Activated CD8-positive, alpha-beta memory T cell treated with anti-CD3 and anti-CD28 coated beads for 1 hour (primary cell): ENCODE measurements at places on chromosomes 5 and 9.

DNA sequence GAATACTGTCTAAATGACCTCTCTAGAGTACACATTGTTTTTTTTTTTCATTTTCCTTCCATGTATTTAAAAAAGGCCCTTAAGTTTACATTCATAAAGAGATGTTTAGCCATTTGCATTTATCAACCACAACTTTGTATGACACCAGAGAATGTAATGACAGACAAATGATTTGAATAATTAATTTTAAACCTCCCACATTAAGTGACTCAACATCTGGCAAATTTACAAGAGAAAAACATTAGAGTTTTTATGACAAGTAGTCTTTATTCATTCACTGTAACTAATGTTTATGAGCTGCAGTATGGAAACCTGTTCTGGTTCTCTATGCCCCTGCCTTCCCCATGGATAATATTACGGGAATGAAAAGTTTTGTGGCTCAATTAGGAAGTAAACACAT, 1093.8 kb upstream of the CDH9 start:
- no peak for DNase-seq

DNA sequence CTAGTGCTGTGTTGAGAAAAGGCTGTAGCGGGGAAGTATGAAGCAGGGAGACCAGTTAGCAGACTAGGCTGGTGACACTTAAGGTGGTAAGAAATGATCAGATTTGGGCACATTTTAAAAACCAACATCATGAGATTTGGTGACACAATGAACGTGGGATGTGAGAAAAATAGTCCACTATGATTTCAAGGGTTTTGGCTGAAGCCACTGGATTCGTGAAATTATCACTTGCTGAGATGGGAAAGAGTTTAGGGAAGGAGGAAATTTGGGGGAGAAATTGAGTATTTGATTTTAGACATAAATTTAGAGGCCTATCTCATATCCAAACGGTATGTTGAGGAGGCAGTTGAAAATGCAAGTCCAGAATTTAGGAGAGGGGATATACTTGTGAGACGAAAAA, 23.1 kb downstream of the SKP2 start:
- DNase-seq: no peak

DNA sequence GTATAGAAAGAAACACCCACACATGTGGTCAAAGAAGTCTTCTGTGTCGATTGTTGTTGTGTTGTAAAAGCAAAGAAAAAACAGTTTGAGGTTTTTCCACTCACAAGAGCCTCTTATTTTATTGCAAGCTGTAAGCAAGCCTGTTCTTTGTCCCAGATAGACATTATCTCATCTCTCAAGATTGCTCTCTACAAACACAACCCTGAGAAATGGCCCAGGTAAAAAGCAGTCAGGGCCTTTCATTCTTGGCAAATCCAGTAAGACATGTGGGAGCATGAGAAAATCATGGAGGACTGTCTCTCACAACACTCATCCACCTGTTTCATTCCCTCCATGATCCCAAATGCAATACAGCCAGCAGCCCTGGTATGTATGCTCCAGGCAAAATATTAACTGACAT, 286.6 kb upstream of the POU5F2 start:
- no peak for DNase-seq

GRCh38 chr5:137688210-137688840, 47.6 kb downstream of the KLHL3 start:
- no peak for DNase-seq

DNA sequence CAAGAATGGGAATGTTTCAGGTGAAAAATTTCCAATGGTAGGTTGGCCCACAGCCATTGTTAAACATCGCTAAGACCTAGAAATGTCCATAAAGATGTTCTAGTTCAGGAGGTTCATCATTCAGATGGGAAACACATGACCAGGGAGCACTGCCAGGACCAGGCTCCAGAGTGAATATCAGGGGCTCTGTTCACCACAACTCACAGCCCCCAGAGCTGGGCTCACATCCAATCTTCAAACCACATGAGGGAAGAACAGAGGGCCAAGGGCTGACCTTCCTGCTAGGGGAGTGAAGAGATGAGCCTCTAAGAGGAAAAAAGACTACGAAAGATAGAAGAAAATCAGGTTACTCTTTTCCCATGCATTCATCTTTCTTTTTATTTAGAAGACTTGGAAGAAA, 205.8 kb downstream of the SEMA5A start:
- no peak for DNase-seq

DNA sequence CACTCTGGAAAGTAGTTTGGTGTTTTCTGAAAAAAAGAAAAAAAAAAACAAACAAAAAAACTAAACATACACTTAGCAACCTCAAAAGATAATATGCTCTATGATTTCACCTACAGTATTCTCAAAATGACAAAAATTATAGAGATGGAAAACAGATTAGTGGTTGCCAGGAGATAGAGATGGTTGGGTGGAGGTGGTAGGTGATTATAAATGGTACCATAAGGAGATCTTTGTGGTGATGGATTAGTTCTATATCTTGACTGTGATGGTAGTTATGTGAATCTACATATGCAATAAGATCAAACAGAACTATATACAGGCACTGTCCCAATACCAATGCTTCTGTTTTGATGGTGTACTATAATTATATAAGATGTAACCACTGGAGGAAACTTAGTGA, 32.0 kb downstream of the PTBP3 start:
- no peak for DNase-seq

GRCh38 chr5:43110606-43111170, 10.0 kb upstream of the ZNF131 start:
- no peak for DNase-seq
